Stimulated activated CD8-positive, alpha-beta memory T cell treated with anti-CD3 and anti-CD28 coated beads, Interleukin-2, amount 100 ng/mL, for 48 hours (primary cell): ENCODE measurements at places on chromosomes 7 and 10.
A peak's percentile ranks its signal among the peaks of the same experiment; 100 is the strongest.

- DNase-seq, result no peak
These were observed 166.5 kb downstream of the TFEC start for GRCh38 chr7:115864082-115864481.

DNA sequence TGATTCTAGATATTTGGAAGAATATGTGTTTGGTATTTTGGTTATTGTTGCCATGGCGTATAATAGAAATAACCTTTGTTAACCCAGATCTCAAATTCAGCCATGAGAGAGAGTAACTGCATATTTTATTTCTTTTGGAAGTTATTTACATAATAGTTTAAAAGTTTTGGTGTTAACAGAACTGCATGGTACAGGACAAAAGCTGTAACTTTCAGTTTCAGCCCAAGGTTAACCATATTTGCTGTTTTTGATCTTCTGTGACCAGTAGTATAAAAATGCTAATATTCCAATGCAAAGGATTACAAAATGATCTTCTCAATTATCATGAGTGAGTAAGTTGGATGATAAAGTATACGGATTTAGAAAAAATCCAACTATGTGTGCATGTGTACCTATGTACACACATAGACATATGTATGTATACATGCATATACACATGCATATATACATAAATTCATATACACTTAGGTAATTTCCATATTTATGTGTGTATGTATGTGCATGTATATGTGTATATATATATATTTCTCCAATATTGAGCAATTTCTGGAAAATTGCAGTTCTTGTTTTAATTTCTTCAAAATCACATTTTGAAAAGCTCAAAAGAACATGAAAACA, 38.0 kb upstream of the PIP4K2A start:
- DNase-seq, result no peak

GRCh38 chr10:22323538-22324305, 2.8 kb downstream of the BMI1 start:
- DNase-seq, result no peak

GRCh38 chr7:95454438-95455045, 19.7 kb upstream of the PON2 start:
- no peak for DNase-seq

- DNase-seq, result no peak
These were observed 256.7 kb downstream of the KLF6 start for GRCh38 chr10:3528271-3528670.

GRCh38 chr7:142440219-142440905, 182.5 kb upstream of the PRSS58 start:
- no peak for DNase-seq

GRCh38 chr7:131493081-131493480, 63.3 kb downstream of the PODXL start:
- no peak for DNase-seq

DNA sequence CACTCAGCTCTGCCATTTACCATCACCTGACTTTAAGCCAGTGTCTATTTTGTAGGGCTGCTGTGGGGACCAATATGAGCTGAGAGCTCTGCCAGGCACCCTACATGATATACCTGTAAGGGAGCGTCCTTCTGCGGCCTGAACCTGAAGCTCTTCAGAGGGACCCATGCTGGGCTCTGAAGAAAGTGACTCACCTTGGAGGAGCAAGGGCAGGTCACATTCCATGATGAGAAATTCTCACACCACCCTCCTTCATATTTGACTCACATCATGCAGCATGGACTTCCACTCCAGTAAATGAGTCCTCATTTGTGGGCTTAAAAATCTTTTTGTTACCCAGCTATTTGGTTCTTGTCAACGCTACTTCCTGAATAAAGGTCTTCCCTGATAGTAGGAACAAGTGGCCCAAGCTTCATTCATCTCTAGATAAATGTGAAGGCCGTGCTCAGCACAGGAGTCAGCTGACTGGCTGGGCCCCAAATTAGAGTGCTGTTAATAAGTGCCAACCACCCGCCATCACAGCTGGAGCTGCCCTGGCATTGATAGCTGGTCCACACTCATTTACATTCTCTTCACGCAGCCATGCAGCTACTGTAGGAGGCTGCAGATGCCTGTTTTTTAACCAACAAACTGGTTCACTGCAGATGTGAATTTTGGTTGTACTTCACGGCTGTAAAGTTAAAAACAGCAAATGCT, 78.4 kb downstream of the RNF216 start:
- no peak for DNase-seq

- no peak for DNase-seq
These were observed 11.5 kb downstream of the RGS10 start for GRCh38 chr10:119531067-119531466.

DNA sequence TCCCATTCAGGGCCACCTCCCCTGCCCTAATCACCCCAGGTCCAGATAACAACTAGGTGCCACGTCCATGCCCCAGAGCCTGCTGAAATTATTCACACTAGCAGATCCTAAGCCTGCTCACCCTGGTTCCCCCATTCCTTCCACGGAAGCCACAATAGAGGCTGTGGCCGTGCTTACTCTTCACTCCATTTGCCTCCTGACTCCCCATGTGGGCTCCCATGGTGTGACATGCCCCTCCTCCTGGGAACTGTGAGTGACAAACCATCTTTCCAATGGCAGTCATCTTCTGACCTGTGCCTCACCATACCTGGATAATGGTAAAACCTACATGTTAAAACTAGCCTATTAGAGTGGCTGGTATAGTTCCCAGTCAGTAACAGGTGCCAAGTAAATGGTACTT, 216.2 kb upstream of the PRKCQ start:
- no peak for DNase-seq

GRCh38 chr10:101244321-101245050, 15.2 kb upstream of the LBX1 start:
- no peak for DNase-seq

DNA sequence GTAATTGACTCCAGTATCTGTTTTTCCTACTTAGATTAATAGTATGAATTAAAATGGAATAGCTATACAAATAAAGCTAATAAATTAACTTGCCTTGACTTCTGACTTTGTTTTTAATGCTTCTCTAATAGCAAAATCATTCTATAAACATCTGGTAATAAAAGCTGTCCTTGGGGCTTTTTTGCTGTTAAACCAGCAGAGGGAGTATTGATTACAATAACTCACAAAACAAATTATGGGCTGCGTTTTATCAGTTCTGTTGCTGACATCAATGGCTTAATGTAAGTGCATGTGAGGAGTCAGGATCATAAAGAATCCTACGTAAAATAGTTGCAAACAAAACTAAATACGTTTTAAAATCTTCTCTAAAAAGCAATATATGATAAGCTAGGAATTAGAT, 667.8 kb downstream of the PCDH15 start:
- no peak for DNase-seq

DNA sequence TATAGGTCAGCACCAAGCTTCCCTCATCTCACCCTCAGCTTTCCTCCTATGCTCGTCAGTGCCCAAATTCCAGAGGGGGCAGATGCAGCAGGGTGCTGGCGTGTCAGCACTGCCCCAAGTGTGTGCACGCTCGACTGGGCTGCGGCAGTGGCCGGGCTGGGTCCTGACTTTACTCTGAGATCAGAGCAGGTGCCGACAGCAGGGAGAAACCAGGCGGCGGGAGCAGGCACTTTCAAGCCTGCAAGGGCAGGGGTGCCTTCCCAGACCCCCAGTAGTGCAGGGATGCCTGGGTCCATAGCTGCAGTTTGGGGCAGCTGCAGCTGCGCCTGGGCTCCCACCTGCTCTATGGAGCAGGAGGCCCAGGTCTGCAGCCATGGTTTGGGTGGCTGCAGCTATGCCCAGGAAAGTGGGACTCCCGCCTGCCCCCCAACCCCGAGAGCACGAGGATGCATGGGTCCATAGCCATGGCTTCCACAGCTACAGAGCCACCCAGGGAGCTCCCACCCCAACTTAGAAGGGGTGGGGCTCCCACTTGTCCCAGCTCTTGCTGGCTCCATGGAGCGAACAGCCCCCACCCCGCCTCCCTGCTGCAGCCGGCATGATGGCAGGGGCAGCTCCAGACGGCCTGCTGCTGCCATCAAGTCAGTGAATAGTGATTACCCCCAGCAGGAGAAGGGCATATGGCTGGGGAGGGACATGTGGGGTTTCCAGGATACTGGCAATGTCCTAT, 199.2 kb upstream of the KMT2E start:
- DNase-seq, result no peak

GRCh38 chr7:107277331-107277730, 108.5 kb downstream of the HBP1 start:
- DNase-seq, result no peak

GRCh38 chr10:95758351-95759025, 2.5 kb downstream of the ENTPD1 start:
- no peak for DNase-seq

DNA sequence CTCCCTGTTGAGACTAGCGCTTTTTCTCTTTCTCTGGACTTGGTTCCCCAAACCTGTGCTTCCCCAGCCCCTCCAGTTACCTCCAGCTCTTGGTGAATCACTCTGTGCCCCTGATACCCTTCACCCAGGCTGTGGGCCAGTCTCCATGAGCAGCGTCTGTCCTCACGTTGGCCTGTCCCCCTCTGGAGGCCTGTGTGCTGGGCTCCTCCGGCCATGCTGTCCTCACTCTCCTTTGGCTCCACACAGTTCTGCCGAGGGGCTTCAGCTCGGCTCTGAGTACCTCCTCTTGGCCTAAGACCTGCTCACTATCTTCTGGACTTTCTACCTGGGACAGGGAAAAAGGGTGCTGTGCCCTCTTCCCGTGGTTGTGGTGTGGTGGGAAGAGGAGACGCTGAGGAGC, 140.2 kb upstream of the TNS3 start:
- DNase-seq, result no peak

DNA sequence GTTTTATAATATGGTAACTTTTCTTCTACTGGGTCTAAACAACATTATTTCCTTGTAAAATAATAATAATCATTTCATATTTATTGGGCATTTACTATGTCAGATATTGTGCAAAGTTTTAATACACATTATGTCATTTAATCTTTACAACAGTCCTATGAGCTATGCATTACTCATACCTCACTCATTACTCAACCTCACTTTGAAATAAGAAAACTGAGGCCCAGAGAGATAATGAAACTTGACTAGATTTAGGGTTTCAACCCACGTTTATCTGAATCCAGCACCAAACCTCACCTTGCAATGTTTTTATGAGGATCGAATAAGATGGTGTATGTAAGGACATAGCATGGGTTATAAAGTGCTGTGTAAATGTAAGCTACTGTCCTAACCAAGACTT, 153.2 kb upstream of the SLC13A1 start:
- no peak for DNase-seq

GRCh38 chr10:122044713-122045112, 55.8 kb downstream of the TACC2 start:
- no peak for DNase-seq

- DNase-seq, result no peak
These were observed 209.7 kb upstream of the TMEM196 start for GRCh38 chr7:19982841-19983835.

- DNase-seq, result no peak
These were observed 133.0 kb upstream of the FAM20C start for GRCh38 chr7:59079-60016.

GRCh38 chr7:2202901-2203765, 29.6 kb downstream of the MAD1L1 start:
- no peak for DNase-seq

- no peak for DNase-seq
These were observed 6.2 kb upstream of the PSTK start for GRCh38 chr10:122974023-122974422.

- DNase-seq, result no peak
These were observed 1.0 kb downstream of the EBF3 start for GRCh38 chr10:129962872-129963640.

GRCh38 chr7:100745184-100745583, 11.8 kb downstream of the ZAN start:
- no peak for DNase-seq

- no peak for DNase-seq
These were observed 36.3 kb downstream of the CADPS2 start for GRCh38 chr7:122849957-122850328.

GRCh38 chr10:5449227-5449626, 36.9 kb downstream of the NET1 start:
- no peak for DNase-seq

DNA sequence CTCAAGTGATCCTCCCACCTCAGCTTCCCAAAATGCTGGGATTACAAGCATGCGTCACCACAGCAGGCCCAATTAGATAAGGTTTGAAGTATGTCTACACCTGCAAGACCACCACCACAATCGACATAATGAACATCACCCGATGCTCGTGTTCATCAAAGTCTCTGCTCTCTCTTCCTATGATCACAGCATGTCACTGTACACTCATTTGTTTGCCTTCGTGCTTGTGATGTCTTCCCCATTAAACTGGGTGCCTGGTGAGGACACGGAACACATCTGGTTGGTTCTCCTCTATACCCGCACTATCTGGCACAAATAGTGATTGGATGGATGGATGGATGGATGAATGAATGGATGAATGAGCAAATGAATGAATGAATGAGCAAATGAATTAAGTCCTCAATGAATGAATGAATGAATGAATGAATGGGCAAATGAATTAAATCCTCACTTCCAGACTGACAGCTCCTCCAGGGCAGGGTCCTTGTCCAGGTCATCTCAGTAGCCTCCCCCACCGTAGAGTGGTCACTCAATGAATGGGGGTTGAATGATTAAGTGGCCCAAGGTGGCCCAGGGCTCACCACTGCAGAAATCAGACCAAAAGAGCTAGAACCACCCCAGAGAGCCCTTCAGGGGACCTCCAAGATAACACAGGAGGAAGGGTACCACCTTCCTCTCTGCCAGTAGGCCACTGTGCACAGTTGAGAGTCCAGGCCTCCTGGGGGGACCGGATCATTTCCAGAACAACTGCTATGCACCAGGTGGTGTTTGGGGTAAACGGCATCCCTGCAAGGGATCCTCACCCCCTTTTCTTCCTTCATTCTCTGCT, 101.9 kb upstream of the TNRC18 start:
- peak; percentile 19 for DNase-seq

DNA sequence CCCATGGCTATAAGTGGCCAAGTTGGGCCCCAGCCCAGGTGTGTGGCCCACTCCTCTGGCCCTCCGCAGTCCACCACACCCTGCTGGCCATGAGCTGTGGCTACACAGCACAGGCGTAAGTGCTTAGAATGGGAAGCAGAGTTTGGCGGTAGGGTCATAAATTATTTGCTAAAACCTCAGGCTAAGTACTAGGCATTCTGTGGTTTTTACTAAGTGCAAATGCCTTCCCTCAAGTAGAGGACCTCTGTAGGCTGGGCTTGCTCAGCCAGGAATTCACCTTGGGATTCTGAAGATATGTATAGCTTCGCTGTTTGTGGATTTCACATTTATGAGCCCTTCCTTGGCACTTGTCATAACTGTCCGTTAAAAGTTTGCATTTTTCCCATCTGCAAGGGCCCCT, 44.8 kb upstream of the LOXL4 start:
- DNase-seq, result no peak

GRCh38 chr7:151351967-151352366, 10.4 kb downstream of the NUB1 start:
- DNase-seq, result peak; percentile 25

- DNase-seq, result peak; percentile 58
These were observed 141.3 kb downstream of the NRP1 start for GRCh38 chr10:33193057-33193700.
